Right ventricle myocardium superior (tissue), 1 donor: ENCODE measurements at places on chromosomes 1 and 21. TPM values are rescaled to one million over a fixed set of nuclear protein-coding genes. Genes with fewer than 3 reads are reported as not detected.

- DNase-seq: no peak
Observed at GRCh38 chr1:247266053-247266452, 10.2 kb downstream of the VN1R5 start.

DNA sequence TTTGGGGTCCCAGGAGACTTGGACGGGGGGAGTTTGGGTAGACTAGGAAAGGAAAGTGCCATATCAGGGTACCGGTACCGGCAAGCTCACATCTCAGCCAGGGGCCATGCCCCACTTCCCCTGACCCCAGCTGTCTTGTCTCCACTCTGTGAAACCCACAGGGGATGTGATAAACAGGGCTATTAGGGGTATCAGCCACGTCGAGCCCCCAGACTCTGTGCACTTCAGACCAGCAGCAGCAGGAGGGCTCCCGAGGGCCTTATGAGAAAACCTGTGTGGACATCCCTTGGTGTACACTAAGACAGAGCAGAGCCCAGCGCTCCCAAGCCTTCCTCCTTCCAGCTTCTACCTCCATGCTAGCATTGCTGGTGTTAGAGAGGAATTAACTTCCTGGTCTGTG, 46.3 kb downstream of the TNNT2 start:
- no peak for DNase-seq

PPT1 gene
- 37.7 TPM for total RNA-seq

DNA sequence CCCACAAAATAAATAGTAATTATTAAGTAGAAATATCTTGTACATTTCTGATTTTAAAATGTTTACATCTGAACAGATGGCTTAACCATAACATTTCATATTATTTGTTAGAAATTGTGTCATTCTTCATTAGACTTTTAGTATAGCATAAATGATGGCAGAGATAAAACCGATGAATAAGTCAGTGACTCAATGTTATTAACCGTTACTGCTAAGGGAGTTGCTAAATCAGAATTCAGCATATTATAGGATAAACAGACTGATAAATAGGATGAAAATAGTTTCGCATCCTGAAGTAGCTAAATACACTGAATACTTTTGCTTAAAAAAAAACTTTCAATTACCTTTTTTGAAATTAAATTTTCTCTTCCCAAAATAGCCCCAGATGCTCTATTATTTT, 610.6 kb upstream of the ZP4 start:
- no peak for DNase-seq

CIART gene
- total RNA-seq: 11.8 TPM

DNA sequence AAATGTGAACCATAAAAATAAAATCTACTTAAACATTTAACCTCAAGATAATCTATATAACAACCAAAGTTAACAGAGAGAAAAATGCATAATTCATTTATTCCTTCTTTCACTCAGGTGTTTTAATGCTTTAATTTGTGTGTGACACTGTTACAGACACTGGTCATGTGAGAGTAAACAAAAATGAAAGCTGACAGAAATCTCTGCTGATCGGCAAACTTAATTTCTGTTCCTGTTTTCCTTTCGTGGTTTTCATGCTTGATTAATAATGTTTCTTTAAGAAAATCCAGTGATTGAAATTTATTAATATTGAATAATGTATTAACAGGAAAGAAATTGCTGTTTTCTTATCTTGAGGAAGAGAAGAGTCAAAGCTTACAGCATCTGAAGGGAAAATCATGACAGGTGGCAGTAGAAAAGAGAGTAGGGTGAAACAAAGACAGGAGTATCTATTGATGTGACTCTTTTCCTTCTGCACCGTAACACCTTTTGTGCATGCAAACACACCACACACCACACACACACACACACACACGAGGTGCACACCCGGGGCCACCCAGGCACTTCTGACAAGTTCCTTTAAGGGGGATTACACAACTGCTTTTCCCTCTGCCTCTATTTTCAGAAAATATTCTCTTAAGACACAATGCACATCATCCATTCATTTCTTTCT, 1.6 kb downstream of the OR2AK2 start:
- no peak for DNase-seq

DNA sequence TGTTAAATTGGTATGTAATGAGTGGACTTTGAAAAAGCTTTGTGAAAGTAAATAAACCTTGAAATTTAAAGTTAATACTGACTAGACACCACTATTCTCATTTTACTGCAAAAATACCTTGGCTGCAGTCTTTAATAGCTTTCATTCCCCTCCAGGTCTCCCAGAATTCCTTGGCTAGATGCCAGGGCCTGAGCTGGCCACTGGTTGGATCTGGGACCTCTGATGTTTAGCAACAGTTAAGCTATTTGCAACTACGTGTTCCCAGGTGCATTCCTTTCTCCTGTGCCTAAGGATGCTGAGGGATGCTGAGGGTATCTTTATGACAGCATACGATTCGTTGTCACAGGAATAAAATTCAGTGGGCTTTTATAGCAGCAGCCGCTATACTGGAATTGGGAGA, 938.7 kb downstream of the TTLL7 start:
- DNase-seq: no peak

TMEM82 gene
- total RNA-seq: not detected

DNA sequence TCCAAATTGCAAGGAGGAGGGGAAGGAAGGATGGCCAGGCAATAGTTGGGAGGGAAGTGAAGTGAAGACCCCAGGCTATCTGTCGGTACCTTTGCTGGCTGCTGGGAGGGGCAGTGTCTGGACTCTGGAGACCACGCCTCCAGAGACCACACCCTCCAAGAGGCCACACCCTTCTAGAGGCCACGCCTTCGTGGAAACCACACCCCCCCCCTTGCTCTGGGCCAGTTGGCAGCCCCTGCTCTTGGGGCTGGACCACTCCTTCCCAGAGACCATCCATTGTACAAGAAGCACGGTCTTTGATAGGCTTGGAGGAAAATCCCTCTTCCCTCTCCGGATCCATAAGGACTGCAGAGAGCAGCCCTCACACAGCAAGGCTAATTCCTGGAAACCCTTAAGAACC, 73.1 kb downstream of the RYR2 start:
- no peak for DNase-seq

- no peak for DNase-seq
Observed at GRCh38 chr1:177130451-177130945, 34.0 kb downstream of the ASTN1 start.

ATP6V1G3 gene
- total RNA-seq: not detected

TNFRSF9 gene
- total RNA-seq: not detected

DNA sequence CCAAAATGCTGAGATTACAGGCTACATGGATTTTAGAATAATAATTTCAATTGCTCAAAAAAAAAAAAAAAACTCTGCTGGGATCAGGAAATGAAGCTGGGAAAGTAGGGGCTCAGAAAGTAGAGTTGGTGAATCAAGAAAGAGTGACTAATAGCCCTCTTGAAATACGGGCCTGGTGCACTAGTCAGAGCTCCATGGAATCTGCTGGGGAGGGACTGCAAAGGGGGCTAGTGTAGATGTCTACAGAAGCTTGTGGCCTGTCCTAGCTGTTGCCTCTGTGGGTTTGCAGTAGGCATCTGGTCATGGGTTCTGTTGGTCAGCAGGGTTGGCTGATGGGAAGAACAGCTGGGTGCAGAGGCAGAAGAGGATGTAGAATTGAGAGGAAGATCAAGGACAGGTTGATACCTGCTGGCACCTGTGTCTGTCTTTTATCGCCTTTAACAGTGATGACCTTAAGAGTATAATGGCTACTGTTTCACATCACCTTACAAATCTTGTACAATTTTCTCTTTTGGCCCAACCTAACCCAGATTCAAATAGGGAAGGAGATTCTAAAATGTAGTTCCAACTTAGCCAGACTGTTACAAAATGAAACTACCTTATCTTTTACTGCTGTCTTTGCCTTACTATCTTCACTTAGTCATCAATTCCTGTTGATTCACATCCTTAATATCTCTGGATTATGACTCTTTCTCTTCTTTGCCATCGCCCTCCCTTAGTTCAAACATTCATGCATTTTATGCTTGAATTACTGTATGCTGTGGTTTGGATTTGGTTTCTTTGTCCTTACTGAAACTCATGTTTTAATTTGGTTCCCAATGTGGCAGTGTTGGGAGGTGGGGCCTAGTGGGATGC, 126.2 kb downstream of the GIPC2 start:
- no peak for DNase-seq

DNA sequence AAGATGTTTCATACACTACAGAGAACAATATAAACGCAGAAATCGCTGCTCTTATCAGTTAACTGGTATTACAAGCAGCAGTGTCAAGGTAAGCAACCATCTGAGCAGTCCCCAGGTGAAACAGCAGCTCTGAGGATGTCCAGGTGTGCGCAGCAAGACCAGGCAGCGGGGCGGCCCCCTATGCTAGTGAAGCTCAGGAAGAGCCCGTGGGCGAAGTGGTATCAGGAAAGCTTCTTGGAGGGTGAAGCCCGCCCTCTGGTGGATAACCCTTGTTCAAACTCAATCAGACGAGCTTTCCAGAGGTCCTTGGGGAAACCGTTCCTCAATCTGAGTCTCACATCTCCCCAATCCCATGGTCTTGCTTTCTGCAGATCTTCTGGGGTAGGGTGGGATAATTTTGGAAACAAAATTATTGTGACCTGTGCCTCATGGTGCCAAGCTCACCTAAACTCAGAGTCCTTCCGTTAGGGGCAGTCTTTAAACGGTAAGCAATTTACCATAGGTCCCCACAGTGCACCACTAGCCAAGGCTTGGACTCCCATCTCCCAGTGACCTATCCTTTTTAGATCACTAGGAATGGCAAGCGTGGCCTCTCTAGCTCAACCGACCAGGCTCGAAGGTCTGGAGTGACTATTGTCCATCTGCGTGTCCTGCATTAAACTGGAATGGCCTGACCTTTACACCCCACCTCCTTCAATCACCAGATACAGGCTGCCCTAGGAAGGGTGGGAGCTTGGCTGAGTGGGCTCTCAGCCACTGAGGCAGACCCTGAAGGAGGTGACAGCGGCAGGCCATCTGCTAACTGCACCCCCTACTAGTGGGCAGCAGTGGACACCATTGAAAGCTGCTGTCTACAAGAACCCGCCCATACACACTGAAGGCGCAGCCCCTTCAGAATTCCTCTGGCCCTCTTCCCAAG, 13.6 kb upstream of the FAM110D start:
- peak; percentile 72 for DNase-seq

DNA sequence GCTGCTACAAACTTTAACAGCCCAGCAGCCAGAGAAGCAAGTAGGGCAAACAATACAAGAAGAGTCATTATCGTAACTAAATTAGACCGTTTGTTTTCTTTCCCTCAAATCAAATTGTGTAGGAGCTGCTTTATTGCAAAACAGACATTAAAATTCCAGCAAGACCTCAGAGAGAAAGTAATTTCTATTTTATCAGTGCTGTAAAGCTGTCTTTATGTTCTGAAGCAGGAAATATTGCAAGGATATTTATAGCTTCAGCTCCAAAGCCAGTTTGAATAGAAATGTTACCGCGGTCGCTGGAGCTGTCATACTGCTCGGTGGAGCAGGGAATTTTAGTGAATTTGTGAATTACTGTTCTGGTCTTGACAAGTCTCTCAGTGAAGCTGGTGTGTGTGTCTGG, 503.8 kb upstream of the PLXNA2 start:
- no peak for DNase-seq

- DNase-seq: no peak
Observed at GRCh38 chr21:32653326-32653901, 41.2 kb upstream of the CFAP298 start.

DNA sequence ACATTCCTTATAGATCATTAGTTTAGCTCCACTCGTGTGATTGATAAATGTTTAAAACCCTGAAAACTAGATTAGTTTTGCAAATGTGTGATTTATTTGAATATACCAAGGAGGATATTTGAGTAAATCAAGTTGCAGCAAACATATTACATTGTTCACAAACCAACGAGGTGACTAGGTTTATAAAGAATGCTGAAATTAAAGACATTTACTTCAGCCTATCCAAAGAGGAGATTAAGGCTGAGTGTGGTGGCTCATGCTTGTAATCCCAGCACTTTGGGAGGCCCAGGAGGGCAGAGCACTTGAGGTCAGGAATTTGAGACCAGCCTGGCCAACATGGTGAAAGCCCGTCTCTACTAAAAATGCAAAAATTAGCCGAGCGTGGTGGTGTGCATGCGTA, 34.1 kb downstream of the VTCN1 start:
- no peak for DNase-seq

GRCh38 chr1:87180682-87181081, 148.0 kb upstream of the LMO4 start:
- peak; percentile 50 for DNase-seq

GRCh38 chr1:239778208-239778813, 313.4 kb upstream of the FMN2 start:
- no peak for DNase-seq

DNA sequence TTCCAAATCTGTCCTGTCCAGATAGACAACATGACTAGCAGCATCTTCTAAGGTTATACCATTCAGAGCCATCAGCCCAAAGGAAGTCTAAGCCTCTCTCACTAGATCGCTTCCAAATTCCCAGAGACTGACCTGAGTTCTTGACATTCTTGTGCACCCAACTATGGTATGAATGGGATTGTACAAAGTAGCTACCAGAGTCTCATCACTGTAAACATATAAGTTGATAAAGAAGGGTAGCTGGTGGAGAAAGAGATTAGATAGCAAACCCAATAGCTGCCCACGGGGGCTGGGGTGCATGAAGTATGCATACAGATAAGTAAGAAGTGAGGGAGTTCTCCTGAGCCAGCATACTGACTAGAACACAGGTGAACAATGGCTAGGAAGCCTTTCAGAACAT, 180.0 kb downstream of the PLPP3 start:
- DNase-seq: no peak

GJA8 gene
- not detected for total RNA-seq

- no peak for DNase-seq
Observed at GRCh38 chr1:156103521-156103947, 11.0 kb upstream of the LMNA start.

ANGPTL1 gene
- total RNA-seq: 7.5 TPM

- DNase-seq: no peak
Observed at GRCh38 chr1:109500941-109501381, 7.1 kb downstream of the CYB561D1 start.

CELA3A gene
- not detected for total RNA-seq
